ENCODE measurements at places on chromosomes 3 and 15.

DNA sequence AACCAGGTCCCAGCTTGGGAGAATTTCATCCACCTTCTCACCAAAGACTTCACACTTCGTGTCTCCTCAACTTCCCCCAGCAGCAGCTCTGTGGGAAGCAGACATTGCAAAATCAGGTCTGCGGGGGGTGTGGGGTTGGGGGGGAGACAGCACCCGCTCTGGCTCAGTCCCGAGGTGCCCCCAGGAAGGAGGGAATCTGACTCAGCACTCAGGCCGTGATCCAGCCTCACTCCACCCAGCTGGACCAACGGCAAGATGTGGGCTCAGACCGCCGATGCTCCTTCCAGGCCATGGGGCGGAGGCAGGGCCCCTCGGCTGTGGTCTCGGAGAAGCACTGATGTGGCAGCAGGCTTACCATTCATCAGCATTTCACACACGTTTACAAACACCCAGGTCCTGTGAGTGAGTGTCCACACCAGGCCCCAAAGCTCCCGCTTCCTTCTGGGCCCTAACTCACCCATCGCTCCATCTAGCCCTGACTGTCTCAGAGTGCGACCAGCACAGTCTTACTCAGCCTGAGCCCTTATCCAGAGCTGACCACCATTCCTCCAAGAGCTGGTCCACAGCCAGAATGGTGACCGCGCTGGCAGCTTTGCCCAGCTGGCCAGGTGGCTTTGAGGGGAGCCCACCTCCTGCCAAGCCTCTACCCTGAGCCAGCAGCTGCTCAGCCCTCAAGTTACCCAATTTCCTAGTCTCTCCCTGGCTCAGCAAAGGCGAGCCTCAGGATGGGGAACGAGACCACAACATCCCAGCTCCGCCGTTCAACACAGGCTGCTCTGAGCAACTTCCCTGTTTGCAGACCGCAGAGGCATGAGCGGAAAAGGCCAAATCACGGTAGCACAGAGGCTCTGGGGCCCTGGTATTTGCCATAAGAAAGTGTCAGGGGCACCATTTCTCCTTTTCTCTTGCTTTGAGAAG lies 3.3 kb downstream of the STAB1 start:
- DNase-seq, result no peak

DNA sequence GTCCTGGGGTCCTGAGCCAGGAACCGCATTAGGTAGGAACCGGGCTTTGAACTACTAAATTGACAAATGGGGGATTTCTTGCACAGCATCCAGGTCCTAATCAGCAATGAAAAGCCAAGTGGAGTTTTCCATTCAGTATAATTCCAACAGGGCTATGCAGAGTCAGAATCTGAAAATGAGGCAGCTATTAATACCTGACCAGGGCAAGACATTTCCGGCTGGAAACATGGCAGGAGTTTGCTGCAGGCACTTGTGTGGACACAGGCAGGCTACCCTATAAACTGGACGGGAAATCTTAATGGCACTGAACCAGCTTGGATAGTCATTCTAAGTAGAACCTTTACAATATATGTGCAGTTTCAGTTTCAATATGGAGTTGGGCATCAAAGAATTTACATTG lies 553.1 kb downstream of the FGF12 start:
- DNase-seq, result no peak

GRCh38 chr3:78112291-78113010 lies 1072.6 kb downstream of the ROBO2 start:
- no peak for DNase-seq

GRCh38 chr3:42149975-42150374 lies 58.8 kb downstream of the TRAK1 start:
- no peak for DNase-seq

DNA sequence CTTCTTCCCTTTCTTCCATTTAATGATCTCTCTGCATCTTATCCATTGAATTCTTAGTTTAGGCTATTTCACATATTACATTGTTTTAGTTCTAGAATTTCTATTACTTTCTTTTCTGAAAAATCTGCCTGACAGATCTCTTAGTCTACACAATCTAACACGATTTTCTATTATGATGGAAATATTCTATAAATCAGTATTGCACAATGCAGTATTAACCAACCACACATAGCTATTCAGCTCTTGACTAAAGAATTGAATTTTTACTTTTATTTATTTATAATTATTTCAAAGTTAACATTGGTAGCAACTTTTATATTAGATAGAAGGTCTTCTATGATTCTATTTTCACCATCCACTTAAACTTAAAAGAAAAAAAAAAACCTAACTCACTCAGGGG lies 36.2 kb upstream of the GOLGA8A start:
- DNase-seq, result no peak

GRCh38 chr3:152976239-152976638 lies 141.3 kb downstream of the P2RY1 start:
- no peak for DNase-seq

DNA sequence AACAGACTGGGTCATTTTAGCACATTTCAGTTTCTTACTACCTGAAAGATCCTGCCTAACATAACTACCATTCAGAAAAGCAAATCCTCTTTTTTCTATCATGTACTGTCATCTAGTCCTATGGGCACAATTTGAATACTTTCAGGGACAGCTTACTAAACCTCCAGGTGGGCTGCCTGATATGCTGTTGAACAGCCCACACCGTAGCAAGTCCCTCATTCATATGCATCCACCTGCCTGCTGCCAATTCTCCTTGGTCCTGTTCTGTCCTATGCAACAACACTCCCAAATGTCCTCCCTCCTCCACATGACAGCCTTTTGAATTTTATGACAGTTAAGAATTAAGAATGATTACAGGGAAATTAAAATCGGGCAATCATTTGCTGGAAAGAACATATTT lies 137.9 kb downstream of the KCNAB1 start:
- no peak for DNase-seq

DNA sequence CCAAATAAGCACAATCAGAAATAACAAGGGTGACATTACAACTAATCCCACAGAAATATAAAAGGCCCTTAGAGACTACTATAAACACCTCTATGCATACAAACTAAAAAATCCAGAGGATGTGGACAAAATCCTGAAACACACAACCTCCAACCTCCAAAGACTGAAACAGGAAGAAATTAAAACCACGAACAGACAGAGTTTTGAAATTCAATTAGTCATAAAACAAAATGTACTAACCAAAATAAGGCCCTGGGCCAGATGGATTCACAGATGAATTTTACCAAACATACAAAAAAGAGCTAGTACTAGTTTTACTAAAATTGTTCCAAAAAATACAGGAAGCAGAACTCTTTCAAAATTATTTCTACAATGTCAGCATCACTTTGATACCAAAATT lies 1043.6 kb downstream of the DIPK2A start:
- DNase-seq, result no peak

DNA sequence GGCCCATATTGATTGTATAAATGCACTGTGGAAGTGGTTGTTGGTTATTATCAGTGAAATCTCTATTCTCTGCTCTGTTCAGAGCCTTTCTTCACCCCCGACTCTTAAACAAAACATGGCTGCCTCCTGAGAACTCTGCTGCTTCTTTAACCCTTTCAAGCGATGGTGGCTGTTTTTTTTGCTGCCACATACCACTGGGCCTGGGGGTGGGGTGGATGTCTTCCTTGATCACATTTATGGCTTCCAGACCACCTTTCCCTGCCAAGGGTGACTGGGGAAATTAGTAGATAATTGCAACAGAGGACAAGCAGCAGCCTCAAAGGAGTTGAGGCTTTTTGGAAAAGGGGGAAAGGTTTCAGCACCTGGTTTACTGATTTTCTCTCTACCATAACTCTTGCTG lies 32.8 kb downstream of the YEATS2 start:
- DNase-seq, result no peak
